Endothelial cell of umbilical vein (primary cell): ENCODE measurements at places on chromosomes 1 and 21. TPM values are rescaled to one million over a fixed set of nuclear protein-coding genes. Genes with fewer than 3 reads are reported as not detected.

- no peak for DNase-seq
Observed at GRCh38 chr1:161498646-161499045, 6.6 kb upstream of the FCGR2A start.

GRCh38 chr1:215273838-215274516, 191.4 kb downstream of the KCNK2 start:
- DNase-seq = peak; percentile 76

DNA sequence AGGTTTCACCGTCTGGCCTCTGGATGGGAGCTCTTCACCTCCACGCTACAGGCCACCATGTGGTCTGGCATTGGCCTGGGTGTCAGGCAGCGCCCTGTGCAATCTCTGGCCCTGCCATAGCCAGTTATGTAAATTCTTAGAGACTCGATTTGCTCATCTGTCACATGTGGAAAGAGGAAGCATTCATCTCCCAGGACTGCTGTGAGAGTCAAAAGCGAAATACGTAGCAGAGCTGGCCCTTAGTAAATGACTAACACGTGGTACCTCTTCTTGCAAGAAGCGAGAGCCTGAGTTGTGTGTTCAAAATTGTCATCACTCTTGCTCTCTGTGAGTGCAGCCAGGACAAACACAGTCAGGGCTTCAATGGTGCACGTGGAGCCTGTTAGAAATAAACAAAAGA, 159.0 kb upstream of the BACE2 start:
- DNase-seq = no peak

Gene NDUFS2
- 95.1 and 99.7 TPM in 2 replicates for total RNA-seq

Gene LINGO4
- total RNA-seq = not detected in 2 replicates
